ENCODE measurements at places on chromosomes 4 and X.

DNA sequence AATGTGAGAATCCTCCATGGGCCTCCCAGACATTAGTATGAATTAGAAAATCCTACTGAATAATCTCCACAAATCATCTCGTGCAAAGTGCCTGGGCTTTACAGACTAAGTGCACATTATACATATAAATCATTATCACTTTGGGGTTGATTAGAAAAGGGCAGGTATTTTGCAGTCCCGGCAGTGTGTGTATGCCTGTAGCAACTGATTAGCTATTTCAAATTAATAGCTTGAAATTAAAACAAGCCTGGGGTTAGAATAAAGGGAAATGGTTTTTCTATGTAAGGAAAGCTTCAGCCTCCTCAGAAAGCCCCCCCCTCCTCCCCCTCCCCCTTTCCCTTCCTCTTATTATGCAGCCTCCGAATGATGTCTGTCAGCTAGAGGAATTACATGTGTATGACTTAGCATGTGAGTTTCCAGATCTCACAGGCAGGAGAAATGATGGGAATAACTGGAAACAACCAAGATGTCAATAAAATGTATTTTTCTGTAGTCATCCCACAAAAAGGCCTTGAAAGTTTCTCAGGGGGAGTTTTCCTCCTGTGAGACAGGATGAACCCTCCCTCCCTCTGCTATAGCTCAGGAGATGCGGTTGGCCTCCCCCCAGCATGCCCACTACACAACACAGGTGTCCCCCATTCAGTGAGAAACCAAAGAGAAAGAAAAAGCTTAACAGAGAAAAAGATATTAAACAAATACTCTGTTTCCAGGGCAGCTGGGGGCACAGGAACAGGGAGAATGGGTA lies 41.2 kb upstream of the RASGEF1B start:
- no peak for DNase-seq

GRCh38 chr4:88107406-88108107 lies 50.9 kb downstream of the ABCG2 start:
- DNase-seq = no peak

DNA sequence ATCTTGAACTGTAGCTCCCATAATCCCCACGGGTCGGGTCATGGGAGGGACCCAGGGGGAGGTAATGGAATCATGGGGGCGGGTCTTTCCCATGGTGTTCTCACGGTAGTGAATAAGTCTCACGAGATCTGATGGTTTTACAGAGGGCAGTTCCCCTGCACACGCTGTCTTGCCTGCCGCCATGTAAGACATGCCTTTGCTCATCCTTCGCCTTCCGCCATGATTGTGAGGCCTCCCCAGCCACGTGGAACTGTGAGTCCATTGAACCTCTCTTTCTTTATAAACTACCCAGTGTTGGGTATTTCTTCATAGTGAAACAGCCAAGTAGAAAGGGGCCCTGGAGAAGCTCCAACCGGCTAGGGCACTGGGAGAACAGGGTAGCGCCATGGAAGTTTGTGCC lies 12.3 kb downstream of the CTAG1A start:
- no peak for DNase-seq

GRCh38 chrX:20056704-20057103 lies 60.0 kb downstream of the MAP7D2 start:
- no peak for DNase-seq

DNA sequence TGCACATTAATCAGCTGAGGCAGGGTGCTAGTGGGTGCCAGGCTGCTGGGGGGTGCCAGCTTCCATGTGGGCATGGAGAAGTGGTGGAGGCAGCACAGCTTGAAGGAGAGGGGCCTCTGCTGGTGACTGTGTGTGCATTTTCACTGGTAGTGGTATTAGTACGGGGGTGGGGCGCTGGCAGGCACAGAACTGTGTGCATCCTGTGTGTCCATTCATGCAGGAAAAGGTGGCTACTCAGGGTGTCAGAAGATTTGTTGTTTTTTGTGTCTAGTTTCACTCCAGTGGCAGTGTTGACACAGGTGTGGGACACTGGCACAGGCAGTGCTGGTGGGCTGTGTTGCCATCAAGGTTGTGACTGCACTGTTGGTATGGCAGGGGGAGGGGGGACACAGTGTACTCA lies 1303.6 kb downstream of the FAM133A start:
- no peak for DNase-seq

DNA sequence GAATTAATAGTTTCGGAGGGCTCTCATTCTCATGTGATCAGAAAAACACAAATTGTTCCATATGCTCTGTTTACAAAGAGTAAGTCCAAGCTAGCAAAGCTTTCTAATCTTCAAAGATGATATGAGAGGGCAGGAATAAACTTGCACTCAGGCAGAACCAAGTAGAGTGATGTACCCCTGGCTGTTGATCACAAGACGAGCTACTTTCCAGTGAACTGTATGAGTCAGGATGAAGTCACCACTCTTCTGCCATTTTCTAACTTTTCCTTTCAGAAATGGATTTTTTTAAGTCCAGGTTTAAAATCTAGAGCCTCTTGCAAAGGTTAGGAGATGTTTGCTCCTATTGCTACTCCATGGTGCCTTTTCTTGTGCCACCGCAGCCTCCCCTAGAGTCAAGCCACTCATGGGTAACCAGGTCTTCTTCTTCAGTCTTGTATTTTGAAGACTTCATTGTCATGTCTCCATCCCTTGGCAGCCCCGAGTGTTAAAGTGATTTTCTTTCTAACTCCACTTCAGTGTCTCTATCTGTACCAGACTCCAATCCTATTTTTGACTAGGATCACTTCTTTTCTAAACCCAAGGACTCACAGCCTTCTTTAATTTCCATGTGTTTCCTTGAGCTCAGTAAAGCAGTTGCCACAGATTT lies 171.9 kb upstream of the GALNT7 start:
- no peak for DNase-seq

GRCh38 chr4:3639613-3640586 lies 107.7 kb upstream of the LRPAP1 start:
- no peak for DNase-seq

- DNase-seq = no peak
Observed at GRCh38 chr4:7826909-7827306, 112.8 kb downstream of the AFAP1 start.

DNA sequence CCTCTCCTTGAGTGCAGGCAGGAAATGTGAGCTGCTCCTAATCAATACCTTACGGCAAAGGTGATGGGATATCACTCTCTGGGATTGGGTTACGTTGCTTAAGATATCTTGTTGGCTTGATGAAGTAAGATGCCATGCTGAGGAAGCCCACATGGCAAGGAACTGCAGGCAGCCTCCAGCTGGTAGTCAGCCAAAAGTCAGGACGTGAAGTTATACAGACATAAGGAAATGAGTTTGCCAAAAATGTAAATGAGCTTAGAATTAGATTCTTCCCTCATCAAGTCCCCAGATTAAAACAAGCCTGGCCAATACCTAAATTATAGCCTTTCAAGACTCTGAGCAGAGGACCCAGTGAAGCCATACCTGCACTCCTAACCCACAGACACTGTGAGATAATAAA lies 155.0 kb downstream of the QDPR start:
- DNase-seq = no peak

- no peak for DNase-seq
Observed at GRCh38 chr4:180541678-180542077, 1701.5 kb upstream of the TENM3 start.

GRCh38 chr4:152682143-152682941 lies 2.5 kb upstream of the TMEM154 start:
- no peak for DNase-seq

- DNase-seq = peak; percentile 43
Observed at GRCh38 chrX:49230500-49231232, 2.5 kb downstream of the CACNA1F start.

GRCh38 chr4:122882857-122883735 lies 39.3 kb downstream of the NUDT6 start:
- no peak for DNase-seq

DNA sequence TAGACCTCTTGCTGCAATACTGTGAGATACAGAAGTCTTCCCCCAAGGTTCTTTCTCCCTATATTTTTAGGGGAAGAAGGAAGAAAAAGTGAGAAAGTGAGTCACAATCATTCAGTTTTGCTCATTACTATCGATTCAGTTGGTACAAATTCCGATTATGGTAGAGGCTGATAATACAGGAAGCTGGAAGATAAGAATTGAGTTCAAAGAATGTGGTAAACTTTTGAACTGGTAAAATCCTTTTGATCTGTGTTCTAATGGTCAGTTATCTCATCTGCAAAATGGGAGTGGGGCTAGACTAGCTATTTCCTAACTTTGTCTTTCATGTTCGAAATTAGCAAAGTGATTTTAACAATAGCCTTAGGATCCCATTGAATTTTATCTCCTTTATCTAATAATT lies 101.4 kb upstream of the FAT1 start:
- no peak for DNase-seq

DNA sequence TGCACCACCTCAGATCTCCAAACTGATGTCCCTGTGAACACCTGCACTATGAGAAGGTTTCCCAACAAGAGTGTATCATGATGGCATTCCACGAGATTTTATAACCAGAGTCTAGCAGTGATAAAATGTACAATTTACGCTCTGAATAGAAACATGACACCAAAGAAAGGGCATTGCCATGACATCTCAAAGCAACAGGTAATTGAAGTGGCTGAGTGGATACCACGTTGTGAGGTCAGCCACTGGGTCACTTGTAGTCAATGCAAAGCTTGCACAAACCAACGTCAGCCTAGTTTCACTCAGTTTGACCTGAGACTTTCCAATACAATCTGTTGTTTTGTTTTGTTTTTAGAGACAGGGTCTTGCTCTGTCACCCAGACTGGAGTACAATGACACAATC lies 15.0 kb upstream of the SLC25A5 start:
- no peak for DNase-seq

DNA sequence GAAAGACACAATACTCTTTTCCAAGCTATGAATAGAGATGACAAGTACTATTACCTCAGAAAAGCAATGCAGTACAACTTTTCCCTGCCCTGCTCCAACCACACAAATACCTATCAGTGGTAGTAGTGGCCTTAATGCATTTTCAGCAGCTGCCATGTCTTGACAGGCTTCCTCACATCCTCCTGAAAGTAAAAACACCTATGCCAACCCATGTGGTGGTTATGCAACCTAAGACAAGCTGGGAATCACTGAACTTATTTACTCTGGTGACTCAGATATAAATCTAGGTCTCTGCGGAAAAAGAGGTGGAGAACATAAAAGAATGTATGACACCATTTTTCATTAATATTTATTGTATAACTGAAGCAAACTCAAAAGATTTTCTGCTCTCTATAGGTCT lies 14.5 kb downstream of the WDFY3 start:
- DNase-seq = no peak

- no peak for DNase-seq
Observed at GRCh38 chr4:101019313-101019712, 328.0 kb downstream of the PPP3CA start.

- no peak for DNase-seq
Observed at GRCh38 chr4:138236037-138236436, 6.1 kb downstream of the SLC7A11 start.

GRCh38 chrX:24081661-24082154 lies 27.0 kb downstream of the EIF2S3 start:
- DNase-seq = peak; percentile 35

- no peak for DNase-seq
Observed at GRCh38 chr4:106971636-106972035, 64.5 kb downstream of the DKK2 start.

GRCh38 chr4:150942539-150942938 lies 72.5 kb downstream of the LRBA start:
- DNase-seq = no peak

DNA sequence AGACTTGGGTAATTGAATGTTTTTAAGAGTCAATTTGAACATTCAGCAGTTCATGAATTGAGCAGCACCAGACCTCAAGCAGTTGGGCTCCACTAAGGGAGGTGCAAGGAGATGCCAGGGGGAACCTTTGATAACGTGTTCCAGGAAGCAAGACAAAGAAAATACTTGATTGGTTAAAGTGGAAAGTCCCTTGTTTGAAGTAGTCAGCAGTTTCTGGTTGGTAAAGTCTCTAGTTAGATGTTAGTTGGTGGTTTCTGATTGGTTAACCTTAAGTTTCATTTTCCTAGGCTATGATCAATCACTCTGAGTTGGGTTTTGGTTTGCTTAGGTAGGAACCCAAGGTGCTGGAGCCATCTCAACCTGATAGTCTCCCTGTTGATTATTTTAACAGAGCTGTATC lies 4.0 kb downstream of the HERC6 start:
- DNase-seq = no peak

- DNase-seq = no peak
Observed at GRCh38 chrX:112662559-112663427, 16.9 kb downstream of the LHFPL1 start.

GRCh38 chr4:143302536-143302935 lies 34.1 kb upstream of the GAB1 start:
- no peak for DNase-seq

DNA sequence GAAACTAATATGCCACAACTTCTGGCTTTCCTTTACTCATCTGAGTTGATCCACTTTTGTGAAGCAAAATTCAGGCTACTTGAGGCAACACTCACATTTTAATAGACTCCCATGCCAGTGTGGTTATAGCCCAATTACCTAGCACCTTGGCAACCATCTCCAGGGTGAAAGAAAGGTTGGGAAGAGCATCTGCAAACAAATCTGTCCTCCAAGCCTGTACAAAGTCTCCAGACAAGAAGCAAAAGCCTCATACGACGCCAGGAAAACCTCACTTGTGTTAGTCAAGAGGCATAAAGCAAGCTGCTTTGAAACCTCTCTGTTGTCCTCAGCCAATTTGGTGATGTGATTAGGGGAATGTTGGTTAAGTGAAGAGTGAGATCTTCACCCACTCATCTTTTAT lies 246.6 kb downstream of the THOC2 start:
- DNase-seq = no peak

DNA sequence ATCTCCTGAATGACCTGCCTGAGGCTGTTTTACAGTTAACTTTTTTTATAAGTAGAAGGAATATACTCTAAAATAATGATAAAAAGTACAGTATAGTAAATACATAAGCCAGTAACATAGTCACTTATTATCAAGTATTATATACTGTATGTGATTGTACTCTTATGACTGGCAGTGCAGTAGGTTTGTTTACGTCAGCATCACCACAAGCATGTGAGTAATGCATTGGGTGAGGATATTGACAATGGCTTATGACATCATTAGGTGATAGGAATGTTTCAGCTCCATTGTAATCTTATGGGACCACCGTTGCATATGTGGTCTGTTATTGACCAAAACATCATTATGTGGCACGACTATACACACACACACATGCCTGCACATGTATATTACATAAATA lies 20.5 kb downstream of the NUDT9 start:
- no peak for DNase-seq

DNA sequence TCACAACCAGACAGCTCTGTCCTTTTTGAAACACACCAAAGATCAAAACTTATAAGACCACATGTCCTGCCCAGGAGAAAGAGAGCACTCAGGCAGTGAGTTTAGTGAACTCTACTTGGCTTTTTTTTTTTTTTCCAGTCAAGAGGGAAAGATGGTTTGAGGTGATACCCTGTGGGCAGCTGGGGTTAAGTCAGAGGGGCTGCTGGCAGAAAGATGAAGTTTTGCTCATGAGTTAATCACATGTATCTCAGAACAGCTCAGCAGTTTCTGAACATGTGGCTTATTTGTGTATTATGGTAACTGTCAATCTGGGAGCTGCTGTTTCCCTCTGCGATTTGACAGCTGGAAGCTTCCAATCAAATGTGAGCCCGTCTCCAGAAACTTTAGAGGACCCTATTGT lies 56.4 kb upstream of the MAP3K15 start:
- no peak for DNase-seq

- no peak for DNase-seq
Observed at GRCh38 chrX:21816136-21816535, 23.3 kb upstream of the MBTPS2 start.

GRCh38 chr4:158833602-158834001 lies 64.8 kb downstream of the FNIP2 start:
- no peak for DNase-seq

GRCh38 chrX:40543661-40544328 lies 37.0 kb upstream of the ATP6AP2 start:
- DNase-seq = no peak
